ENCODE measurements at places on chromosomes 2 and 18.

- no peak for DNase-seq
Observed at GRCh38 chr2:197181491-197181890, 129.1 kb downstream of the ANKRD44 start.

DNA sequence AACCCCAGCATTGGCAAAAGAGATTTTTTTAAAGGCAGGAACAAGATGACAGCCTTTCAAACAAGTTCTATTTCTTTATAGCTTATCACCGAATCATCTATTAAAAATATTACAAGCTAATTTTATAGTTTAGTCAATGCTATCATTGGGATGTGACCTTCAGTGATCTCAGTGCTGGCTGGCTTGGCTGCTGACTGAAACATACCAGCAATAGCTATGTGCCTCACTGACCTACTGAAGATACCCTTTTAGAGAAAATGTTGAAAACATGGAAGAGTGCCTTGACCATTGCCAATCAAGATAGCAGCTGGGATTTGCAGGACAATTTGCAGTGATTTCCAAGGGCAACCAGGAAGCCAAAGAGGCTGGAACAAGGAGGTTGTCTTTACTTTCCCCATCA is 44.0 kb downstream of the CSRNP3 start:
- DNase-seq = no peak

DNA sequence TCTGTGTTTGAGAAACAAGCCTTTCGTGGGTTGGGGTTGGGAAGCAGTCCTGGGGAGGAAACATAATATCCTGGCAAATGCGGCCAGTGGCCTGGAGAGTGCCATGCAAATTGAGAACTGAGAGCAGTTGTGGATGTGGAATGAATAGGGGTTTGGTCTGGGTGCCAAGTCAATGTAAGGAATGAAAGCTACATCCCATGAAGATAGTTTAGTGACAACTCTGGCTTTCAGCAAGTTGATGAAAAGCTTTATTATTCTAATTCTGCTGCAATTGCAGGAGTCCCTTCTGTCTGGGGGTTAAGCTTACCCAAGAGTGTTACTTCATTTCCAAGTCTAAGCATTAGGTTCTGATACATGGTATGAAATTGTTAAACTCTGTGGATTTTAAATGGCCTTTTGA is 771.6 kb downstream of the DPP10 start:
- DNase-seq = no peak

- DNase-seq = no peak
Observed at GRCh38 chr2:19442731-19443130, 84.3 kb upstream of the OSR1 start.

DNA sequence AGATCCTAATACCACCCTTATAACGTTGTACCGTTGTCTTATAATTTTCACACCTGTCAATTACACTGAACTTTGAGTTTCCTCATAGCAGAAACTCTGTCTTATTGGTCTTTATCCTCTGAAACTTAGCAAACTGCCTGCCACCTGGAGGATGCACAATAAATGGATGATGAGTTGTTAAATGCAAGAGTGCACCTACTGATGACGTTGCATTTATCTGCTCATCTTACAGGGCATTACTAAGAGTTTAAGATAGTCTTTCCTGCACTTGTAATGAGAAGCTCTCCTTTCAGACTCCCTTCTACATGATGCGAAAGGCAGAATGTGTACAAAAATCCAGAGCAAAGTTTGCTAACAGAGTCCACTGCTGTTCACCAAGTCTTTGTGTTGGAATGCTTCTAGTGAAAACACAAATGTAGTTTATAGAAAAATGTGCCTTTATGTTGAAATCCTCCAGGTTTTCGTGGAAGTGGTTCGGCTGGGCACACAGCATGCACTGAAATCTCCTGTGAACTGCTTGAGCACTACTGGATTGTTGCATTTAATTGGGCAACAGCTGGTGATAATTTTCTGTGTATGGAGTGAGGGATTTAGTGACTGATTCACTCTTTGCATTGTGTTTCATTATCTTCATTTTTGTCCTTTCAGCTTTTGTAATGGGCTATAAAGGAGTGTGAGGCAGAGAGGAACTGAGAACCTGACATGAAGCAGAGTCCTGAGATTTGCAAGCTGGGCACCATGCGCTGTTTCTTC is 665.8 kb upstream of the ID2 start:
- DNase-seq = no peak

DNA sequence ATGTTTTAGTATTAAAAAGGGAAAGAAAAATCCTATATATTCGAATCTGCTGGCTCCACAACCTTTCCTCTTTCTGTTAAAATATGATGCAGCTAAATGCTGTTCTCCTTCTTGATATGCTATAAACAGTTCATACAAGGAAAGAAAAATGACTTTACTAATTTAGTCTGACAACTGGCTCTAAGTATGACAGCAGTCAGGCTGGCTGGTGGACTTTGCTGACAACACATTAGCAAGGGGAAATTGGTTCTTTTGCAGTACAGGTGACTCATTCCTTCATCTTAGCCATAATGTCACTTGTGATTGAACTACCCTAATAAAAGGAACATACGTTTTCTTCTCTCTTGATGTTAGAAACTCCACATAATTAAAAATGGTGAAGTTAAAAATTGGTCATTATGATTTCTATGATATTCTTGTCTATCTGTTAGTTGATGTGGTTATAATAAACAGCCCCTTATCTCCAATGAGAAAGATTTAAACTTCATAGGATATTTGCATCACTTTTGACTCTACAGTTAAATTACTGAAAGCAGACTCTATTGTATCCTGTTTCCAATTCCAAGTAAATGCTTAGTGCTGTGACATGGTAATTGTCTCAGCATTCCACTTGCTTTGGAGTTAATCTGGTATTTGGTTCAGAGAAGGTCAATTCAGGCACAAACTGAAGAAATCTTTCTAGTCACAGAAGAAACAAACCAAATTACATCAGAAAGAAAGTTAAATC is 315.3 kb upstream of the GULP1 start:
- DNase-seq = no peak

DNA sequence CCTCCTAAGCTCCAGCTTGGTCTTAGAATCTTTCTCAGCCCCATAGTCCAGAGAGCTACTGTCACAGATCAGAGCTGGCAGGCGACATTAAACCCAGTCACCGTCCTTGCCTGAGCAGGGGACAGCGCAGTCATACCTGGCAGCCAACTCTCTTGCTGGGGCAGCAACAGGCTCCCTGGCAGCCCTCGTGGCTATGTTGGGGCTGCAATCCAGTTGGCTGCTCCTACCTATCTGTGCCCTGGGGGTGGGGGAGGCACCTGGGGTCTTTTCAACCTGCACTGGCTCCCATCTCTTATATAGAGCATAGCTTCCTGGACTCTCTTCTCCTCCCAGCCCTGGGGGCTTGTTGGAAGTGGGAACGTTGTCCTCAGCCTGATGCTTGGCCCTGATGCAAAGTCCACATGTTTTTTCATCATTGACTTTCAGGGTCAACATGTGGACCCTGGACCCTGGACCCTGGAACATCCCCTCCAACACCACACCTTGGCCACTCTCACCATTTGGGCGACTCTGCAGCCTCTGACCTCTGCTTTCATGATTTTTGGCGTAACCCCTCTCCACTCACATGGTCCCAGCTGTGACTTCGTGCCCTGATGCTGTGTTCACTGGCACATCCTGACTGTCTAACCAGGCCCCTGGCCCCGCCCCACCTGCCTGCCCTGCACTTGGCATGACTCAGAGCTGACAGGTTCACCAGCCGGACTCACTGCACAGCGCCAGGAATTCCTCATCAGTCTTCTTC is 45.6 kb downstream of the ATOH8 start:
- DNase-seq = no peak

DNA sequence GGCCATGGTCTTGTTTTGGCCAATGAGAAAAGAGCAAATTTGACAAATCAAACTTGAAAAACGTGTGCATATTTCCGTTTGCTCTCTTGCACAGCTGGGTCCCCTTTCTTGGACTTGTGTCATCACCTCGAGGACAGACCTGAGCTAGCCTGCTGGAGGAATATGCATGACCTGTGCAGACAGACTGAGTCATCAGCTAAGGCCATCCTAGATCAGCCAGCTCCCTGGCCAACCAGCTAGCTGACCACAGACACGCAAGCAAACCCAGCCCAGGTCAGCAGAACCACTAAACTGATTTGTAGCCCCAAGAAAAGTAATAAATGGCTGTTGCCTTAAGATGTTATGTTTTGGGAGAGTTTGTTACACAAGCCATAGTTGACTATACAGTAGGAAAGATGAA is 61.3 kb upstream of the PAX3 start:
- no peak for DNase-seq

GRCh38 chr2:127080938-127081755 is 25.8 kb downstream of the BIN1 start:
- DNase-seq = peak; percentile 18

GRCh38 chr2:164504253-164504652 is 117.0 kb downstream of the GRB14 start:
- DNase-seq = no peak

- DNase-seq = no peak
Observed at GRCh38 chr2:28511871-28512606, 16.2 kb downstream of the PLB1 start.

GRCh38 chr2:53827398-53828175 is 32.2 kb downstream of the GPR75 start:
- DNase-seq = no peak

- DNase-seq = no peak
Observed at GRCh38 chr2:138294451-138294850, 207.1 kb upstream of the SPOPL start.

GRCh38 chr2:149027590-149028250 is 10.8 kb upstream of the LYPD6B start:
- DNase-seq = no peak

DNA sequence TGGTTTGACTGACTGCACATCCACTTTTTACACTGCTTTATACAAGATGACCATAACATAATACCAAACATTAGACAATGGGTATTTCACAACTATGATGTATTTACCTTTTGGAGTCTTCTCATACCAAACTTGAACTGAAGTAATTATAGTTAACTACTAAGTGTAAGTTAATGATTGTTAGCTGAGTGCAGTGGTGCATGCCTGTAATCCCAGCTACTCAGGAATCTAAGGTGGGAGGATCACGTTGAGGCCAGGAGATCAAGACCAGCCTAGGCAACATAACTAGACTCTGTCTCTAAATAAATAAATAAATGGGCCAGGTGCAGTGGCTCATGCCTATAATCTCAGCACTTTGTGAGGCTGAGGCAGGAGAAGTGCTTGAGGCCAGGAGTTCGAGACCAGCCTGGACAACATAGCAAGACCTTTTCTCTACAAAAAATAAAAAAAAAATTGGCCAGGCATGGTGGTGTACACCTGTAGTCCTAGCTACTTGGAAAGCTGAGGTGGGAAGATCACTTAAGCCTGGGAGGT is 44.9 kb upstream of the ORC2 start:
- no peak for DNase-seq

DNA sequence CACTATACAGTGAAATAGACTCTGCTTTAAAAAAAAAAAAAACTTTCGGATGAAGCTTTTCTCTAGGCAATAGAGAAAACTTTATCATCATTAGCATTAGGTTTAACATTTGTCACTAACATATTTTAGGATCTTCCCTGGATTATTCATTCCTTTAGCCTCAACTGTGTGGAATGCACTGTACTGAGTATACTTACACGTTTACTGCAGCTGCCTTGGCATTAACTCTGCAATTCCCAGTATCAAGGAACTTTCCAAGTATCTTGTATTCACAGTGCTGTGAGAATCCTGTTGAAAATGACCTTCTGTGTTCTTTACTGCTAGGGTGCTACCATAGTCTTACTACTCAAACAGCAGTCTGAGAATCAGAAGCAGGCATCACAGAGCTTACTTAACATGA is 328.2 kb upstream of the COL3A1 start:
- no peak for DNase-seq

GRCh38 chr2:25281522-25281921 is 60.2 kb downstream of the DNMT3A start:
- no peak for DNase-seq

- DNase-seq = no peak
Observed at GRCh38 chr2:217563565-217563964, 439.2 kb downstream of the TNS1 start.

GRCh38 chr2:61566566-61566965 is 28.4 kb upstream of the XPO1 start:
- DNase-seq = no peak

DNA sequence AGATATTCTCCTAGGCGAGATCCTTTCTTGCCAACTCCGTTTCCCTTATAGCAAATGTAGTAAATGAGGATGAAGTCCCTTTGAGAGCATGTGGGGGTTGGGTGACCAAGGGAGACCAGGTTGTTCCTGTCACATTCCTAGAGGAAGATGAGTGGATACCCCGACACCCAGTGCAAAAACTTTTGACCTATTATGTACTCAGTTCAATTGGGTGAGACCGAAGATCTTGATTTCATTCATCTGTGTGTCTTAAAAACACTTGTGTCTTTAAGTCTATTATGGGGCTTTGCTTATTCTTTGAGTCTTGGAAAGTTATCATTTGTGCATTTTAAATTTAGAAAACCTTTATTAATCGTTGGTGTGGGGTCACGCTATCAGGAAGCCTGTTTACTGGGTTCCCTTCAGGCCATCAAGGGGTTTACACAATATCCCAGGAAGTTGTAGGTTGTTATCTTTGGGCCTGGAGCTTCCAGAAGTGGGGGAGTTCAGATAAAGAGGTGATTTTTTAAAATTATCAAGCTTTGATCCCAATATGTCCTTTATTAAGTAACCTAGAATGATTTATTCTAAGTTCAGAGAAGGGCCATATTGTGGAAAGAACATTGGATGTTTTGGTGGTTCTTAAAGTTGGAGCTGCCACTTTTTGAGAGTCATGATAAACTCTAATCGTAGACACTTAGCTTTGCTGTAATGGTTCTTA is 2.8 kb downstream of the RHOB start:
- DNase-seq = no peak

GRCh38 chr18:74351354-74351753 is 35.7 kb downstream of the C18orf63 start:
- no peak for DNase-seq

GRCh38 chr18:79640875-79641274 is 38.7 kb upstream of the CTDP1 start:
- DNase-seq = no peak

DNA sequence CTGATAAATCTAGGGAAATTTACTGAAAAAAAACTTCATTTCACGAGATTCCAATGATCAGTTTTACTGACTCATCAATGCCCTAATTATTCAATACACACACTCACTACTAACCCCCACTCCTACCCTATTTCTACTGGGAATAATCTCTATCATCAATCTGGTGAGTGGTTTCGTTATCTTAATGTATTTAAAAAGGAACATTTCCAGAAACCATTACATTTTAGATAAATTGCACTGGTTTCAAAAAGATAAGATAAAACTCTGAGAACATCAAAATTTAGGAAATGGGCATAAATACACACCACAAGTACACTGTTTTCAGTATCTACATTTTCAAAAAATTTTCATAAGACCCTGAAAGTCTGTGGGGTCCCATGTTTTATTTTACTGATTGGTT is 471.4 kb upstream of the PKDCC start:
- no peak for DNase-seq
